ENCODE measurements at places on chromosomes 3 and 15.

GRCh38 chr3:9809239-9809614, 835 bp upstream of the TTLL3 start:
- DNase-seq, result no peak

- no peak for DNase-seq
Measured at GRCh38 chr3:195171093-195171873, 99.7 kb downstream of the XXYLT1 start.

DNA sequence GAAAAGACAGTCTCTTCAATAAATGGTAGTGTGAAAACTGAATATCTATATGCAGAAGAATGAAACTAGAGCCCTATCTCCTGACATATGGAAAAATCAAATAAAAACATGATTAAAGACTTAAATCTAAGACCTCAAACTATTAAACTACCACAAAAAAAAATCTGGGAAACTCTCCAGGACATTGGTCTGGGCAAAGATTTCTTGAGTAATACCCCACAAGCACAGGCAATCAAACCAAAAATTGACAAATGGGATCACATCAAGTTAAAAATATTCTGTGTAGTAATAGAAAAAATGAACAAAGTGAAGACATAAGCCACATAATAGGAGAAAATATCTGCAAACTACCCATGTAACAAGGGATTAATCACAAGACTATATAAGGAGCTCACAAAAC, 286.4 kb downstream of the TBC1D5 start:
- DNase-seq, result no peak

DNA sequence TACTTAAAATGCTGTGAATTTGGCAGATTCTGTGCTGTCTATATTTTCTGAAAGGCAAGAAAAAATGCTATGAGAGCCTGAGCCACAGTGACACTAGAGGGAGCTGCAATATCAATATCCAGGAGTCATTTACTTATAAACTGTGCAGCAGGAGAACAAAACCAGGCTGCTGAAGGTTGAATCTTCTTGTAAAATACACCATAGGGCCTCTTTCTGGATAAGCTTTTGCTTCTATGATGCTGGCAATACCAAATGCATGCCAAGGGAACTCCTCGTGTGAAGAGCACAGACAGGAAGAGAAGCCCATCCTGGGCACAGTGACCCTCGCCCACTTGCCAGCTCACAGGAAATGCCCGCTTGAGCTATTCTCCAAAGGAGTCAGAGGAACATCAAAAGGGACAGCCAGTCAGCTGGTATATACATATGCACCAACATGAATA, 48.0 kb upstream of the TSPAN3 start:
- DNase-seq, result no peak

- no peak for DNase-seq
Measured at GRCh38 chr3:20515834-20516233, 329.8 kb upstream of the SGO1 start.

- DNase-seq, result no peak
Measured at GRCh38 chr3:72818905-72819304, 29.3 kb downstream of the SHQ1 start.

DNA sequence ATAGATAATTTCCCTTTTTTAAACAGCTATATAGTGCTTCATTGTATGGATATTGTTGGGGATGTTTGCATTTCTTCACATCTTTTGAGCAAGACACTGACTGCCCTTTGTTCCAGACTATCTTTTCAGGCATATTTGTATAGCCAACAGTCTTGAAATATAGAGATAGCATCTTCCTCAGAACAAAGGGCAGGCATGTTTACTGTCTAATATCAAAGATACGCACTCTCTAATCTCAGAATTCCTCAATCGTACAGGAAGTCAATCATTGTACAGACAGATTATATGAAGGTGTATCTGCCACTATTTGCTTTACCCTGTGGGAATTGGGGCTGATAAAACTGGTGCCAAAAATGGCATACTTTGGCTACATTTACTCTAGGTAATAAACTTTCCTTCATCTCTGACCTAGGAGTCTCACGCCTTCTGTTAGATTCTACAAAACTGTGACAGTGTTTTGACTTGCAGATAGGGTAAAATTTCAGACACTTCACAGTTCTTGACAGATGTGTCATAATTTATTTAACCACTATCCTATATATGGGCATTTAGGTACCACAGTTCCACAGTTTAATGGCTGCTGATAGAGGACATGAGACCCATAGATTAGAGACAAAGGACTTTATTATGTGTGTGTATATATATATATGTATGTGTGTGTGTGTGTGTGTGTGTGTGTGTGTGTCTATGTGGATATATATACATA, 321.0 kb downstream of the IGSF11 start:
- no peak for DNase-seq

- DNase-seq, result no peak
Measured at GRCh38 chr3:16477056-16477455, 36.4 kb downstream of the RFTN1 start.

DNA sequence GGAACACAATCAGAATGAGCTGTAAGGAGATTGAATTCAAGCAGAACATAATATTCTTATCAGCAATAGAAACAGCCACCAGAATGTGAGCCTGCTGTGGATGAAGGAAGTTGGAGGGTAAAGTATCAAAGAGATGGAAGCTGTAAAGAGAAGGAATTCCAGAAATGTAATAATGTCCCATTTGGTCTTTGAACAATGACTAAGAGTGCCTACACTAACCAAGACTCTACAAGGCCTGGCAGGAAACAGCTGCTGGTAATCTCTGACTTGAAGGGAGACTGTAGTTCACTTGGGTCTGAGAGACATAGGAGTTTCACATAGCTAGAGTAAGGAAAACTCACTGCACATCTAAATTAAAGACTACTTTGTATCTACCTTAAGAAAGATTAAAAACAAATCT, 1176.0 kb upstream of the ALCAM start:
- no peak for DNase-seq

- no peak for DNase-seq
Measured at GRCh38 chr15:28937271-28937670, 51.5 kb downstream of the APBA2 start.

DNA sequence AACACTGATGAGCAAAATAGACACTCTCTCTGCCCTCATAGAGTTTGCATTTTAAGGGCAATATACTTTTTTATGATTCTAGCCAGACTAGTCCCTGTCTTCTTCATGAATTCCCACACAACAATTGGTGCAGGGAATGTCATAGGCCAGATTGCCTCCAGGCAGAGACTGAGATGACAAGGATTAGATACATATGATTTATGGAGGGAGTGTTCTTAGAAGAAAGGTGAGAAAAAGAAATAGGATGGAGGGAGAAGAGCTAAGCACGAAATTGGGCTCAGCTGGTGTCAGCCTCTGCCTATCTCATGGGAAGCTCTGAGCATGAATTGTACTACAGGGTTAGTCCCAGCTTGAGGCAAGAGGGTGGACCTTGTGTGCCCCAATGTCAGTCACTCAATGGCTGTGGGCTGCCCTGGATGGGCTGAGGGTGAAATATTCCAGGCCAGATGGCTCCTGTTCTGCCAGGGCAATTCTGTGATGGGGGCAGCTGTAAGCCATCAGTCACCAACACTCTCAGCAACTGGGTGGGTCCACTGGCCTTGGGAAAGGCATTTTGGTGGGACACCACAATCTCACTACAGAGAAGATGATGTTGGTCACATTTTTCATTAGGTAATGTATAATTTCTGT, 31.1 kb downstream of the EIF1B start:
- DNase-seq, result no peak

- no peak for DNase-seq
Measured at GRCh38 chr3:50639055-50639494, 22.1 kb downstream of the MAPKAPK3 start.

DNA sequence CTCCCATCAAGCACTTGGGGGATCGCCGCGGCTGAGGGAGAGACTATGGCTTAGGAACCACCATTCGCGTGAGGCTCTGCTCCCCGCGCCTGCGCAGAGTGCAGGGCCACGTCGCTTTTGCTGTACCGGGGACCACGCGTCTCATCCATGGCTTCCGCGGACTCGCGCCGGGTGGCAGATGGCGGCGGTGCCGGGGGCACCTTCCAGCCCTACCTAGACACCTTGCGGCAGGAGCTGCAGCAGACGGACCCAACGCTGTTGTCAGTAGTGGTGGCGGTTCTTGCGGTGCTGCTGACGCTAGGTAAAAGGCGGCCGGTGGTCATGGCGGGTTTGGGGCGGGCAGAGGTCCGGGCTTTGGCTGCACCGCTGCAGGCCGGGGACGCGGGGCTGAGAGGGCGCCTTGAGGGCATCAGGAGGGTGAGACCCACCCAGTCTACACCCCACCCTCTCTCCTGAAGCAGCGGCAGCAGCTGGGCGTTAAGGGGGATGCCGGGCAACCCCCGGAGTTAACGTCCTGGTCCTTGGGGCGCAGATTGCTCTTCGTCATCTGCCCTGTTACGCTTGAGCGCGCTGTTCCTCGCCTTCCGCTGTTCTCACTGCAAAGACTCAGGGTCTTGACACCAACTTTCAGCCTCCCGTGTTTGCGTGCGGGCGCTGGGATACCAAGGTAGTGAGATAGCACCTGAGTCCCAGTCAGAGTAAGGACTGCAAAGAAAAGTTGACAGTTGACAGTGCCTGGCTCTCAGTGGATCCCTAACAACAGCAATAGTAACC, at the start of gene SRPRB:
TSS of gene SRPRB (plus strand) at position 114 of the 774 bp plus-strand sequence. CDS start at position 148, 34 bp downstream.
- DNase-seq, result peak; percentile 93
